ENCODE measurements at places on chromosomes 3 and 15.

GRCh38 chr15:45522328-45523165, at the start of gene SLC30A4:
SLC30A4 (minus strand) TSS chr15:45522755; CDS start chr15:45522354, 401 bp downstream.
- DNase-seq: no peak

DNA sequence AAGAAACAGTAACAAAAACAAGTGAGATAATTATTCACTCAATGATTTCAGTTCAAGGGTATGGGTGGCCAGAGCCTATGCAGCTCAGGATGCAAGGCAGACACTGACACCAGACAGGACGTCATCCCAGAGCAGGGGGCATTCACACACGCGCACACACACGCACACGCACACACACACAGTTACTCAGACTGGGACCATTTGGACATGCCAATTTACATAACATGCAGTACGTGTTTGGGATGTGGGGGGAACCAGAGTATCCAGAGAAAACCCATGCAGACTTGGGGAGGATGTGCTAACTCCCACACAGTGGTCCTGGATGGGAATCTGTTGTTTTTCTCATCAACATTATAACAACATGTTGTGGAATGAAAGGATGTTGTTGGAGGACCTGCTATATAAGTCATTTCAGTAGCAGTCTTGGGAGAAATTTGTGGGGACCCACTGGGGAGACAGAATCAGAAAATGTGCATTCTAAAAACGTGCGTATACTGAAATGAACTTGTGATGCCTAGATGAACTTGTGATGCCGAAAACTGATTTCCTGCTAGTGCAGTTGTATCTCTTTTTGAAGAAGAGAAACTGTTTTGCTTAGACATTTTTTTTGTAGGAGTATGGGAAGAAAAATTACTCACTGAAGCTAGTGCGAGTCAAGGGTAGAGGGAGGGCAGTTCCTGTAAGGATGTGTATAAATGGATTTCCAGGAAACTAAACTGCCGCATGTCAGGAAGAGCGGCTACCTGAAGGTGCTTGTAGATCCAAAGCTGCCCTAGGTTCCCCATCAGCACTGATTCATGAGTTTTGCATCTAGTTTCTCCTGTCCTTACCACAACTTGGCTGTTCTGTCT, 25.2 kb downstream of the CD200 start:
- no peak for DNase-seq

- DNase-seq: no peak
Measured at GRCh38 chr3:85171976-85172375, 213.2 kb downstream of the CADM2 start.

DNA sequence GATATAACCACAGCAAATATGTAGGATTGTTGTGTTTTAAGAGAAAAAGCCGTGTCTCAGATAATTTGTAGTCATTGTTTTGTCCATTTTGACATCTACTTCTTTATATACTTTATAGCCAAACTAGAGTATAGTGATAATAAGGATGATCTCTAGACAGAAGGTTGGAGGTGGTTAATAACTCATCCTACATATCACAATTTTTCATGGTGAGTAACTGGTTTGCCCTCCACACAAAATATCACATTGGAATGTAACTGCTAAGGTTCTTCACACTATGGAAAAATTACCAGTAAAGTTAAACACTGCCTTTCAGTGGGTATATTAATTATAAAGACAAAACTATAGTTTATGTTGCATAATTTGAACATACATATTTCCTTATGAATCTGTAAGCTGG, 380.7 kb downstream of the LPP start:
- no peak for DNase-seq

- no peak for DNase-seq
Measured at GRCh38 chr3:102478160-102478559, 43.3 kb downstream of the ZPLD1 start.

DNA sequence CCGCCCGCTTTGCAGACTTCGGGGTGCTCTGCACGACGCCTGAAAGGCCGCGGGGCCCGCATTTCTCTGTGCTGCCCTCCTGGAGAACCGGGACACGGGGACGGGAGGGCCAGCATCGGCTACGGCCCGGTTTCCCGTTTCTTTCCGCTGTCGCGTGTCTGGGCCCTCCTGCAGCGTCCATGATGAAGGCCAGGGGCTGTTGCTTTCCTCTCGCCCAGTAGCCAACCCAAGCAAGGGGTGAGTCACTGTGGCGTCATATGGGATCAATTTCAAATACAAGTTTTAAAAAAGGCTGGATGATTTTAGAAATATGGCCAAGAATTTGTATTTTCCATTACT, 435 bp downstream of the SLC35G2 start:
- no peak for DNase-seq

DNA sequence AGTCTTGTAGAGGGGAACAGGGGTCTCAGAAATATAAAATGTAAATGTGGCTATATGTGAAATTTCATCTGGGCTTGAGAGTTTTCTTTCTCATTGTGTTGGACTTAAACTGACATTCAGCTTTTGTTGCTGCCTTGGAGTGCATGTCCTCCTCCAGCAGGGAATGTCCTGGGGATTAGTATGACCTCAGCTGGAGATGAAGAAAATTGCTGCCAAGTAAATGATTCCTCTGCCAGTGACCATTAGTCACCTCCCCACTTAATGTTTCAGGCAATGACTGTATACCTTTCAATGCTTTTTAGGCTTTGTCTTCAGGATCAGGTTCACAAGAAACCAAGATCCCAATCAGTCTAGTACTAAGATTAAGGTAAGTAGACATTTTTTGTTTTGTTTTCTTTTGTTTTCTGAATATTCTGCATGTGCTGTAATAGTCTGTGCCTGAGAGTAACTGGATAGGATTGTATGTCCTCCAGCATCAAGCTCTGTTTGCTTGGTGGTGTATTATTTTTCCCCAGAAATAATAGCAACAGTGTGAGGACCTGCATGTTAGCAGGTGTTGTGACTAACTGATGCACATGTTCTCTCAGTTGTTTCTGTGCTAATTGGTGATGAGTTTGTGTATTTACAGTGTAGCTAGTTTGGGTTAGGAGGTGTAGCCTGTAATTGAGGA, 18.1 kb upstream of the SLC22A13 start:
- peak; percentile 64 for DNase-seq

DNA sequence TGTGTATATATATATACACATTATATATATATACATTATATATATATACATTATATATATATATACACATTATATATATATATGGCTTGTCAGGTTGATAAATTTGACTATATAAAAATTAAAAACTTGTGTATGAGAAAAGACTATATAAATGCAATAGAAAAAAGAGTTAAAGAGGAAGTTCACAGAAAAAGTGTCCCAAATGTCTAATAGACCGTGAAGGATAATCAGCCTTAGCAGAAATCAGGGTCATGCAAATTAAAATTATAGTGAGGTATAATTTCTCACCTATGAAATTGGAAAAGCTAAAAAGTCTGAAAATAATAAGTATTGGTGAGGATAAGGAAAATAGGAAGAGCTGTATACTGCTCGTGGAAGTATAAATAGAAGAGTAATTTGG, 51.1 kb downstream of the CHRD start:
- no peak for DNase-seq

DNA sequence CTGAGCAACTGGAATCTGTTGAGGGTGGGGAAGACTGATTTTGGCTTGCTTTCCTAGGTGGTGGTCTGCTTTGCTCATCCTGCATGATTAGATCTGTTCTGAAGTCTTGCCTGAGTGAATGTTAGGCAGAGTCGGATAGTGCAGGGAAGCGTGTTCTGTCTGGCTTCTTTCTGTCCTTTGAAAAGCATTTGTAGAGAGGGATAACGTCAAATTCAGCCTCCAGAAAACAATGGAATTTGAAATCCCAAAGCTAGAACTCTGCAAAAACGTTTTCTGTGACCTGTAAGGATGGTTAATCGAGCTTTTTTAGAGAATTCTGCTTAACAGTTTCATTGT, 1.4 kb downstream of the GLCE start:
- no peak for DNase-seq

GRCh38 chr15:25481208-25481859, 42.5 kb upstream of the UBE3A start:
- DNase-seq: no peak

- no peak for DNase-seq
Measured at GRCh38 chr3:75042941-75043340, 428.5 kb upstream of the CNTN3 start.

Measured in NCI-H446 treated with DMSO at 0.1 percent for 48 hours (cell line).